Stimulated activated CD4-positive, alpha-beta T cell treated with anti-CD3 and anti-CD28 coated beads, Interleukin-1b, Interleukin-23, amount 100 ng/mL, for 1 hour (primary cell): ENCODE measurements at places on chromosomes 16 and 17.

DNA sequence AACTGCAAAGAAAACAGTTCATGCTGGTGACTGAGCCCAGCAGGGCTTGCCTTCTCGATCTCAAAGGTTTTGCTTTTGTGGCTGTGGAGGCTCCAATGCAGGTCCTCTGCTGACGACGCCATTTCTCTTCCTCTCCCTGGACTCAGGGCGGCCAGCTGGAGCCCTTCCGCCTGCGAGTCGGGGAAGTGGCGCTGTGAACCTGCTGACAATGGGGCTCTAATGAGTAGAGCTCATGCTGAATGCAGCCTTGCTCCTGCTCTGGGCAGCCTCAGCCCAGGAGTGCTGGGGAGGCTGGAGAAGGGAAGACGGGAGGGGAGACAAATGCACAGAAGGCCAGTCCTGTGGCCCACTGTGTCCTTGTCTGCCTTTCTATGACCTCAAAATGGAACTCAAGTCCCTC lies 43.8 kb downstream of the VAC14 start:
- DNase-seq, result no peak

GRCh38 chr16:56669840-56670619 lies 416 bp downstream of the MT1H start:
- no peak for DNase-seq

- no peak for DNase-seq
Observed at GRCh38 chr16:29982560-29983419, 9.1 kb downstream of the TAOK2 start.

- DNase-seq, result no peak
Observed at GRCh38 chr17:42709561-42709960, 27.2 kb downstream of the CNTNAP1 start.

DNA sequence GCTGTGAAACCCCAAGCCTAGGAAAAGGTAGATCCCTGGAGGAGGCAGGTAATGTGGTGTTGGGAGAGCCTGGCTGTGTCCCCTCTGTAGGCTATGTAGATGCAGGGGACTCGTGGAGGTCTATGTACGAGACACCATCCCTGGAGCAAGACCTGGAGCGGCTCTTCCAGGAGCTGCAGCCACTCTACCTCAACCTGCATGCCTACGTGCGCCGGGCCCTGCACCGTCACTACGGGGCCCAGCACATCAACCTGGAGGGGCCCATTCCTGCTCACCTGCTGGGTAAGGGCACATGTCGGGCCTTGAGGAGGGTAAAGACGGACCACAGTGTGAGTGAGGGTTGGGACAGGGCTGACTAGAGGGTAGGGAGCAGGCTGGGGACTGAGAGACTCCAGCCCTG lies 12.0 kb downstream of the ACE start:
- no peak for DNase-seq

GRCh38 chr16:81710596-81710995 lies 68.5 kb upstream of the PLCG2 start:
- DNase-seq, result no peak

GRCh38 chr16:81457326-81458133 lies 12.9 kb downstream of the CMIP start:
- DNase-seq, result no peak

GRCh38 chr16:35752012-35752772 lies 2292.8 kb downstream of the TP53TG3F start:
- DNase-seq, result no peak

- DNase-seq, result no peak
Observed at GRCh38 chr17:53724726-53725125, 98.0 kb upstream of the KIF2B start.

DNA sequence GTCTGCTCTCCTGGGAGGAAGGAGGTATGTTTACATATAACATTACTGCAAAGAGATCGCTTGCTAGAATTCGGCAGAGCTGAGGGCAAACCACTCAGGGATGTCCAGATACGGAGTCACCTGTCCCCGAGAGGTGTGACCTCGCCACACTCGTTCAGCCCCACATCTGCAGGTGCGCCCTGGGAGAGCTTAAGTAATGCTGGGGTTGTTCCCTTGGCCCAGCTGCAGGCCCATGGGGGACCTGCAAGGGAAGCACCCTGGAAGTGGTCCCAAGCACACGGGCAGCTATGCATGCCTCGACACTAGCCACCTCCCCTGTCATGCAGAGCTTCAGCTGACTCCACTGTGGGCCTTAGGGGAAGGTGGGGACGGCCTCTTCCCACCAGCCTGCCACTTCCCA lies 22.2 kb downstream of the USP22 start:
- DNase-seq, result no peak

GRCh38 chr16:81612351-81613163 lies 166.5 kb upstream of the PLCG2 start:
- no peak for DNase-seq

- no peak for DNase-seq
Observed at GRCh38 chr17:65173976-65174683, 37.0 kb downstream of the RGS9 start.

DNA sequence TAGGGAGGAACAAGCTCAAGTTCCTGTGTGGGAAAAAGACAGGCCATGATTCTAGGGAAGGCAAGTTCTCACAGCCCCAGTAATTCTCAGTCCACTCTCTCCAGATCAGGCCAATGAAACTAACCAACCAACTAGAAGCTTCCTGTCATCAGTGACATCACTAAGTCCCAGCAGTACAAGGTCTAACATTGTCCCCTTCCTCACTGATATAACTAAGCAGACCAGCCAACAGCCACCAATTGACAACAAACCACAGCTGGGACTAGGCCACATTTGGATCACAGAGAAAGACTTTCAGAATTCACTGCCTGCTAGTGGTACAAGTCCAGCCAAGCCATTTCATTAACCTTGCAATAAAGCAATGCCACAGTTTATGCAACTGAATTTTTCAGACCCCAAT lies 94.0 kb downstream of the CACNG1 start:
- DNase-seq, result no peak

DNA sequence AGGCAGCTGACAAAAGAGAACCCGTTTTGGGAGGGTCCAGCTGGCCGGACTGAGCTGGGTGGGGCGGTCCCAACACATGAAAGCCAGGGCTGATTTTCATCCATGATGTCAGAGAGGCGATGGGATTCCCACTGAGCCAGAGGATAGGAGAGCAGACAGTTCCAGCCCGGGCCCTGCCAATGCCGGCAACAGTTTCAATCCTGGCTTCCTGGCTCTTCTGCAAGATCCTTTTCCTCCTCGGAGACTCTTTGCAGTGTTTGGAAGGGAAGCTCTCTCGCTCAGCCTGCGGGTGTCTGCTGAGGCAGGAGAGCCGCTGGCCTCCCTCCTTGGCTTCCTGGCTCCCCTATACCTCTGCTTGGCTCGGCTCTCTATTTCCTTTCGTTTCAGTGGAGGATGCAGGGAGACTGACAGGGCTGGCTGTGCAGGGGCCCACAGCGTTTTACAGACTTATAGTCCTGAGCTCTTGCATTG lies 145.5 kb upstream of the SOX9 start:
- no peak for DNase-seq

DNA sequence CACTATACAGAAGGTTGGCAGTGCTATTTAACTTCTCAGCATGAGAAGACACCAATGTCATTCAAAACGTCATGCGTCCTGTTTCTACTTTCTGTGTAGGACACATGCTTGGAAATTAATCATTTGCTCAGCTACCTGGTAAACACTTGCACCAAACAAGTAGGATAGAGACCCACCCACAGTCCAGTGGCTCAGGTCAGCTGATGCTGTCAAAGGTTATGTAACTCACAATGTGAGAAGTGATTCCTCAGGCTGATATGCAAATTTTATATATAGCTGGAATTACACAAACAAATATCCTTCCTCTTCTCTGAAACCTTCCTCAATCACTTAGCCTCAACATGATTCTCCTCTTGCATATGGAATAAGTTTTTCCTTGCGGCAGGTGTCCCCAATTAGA lies 59.6 kb downstream of the ZZEF1 start:
- DNase-seq, result no peak

- no peak for DNase-seq
Observed at GRCh38 chr17:945672-946071, 33.9 kb downstream of the NXN start.

DNA sequence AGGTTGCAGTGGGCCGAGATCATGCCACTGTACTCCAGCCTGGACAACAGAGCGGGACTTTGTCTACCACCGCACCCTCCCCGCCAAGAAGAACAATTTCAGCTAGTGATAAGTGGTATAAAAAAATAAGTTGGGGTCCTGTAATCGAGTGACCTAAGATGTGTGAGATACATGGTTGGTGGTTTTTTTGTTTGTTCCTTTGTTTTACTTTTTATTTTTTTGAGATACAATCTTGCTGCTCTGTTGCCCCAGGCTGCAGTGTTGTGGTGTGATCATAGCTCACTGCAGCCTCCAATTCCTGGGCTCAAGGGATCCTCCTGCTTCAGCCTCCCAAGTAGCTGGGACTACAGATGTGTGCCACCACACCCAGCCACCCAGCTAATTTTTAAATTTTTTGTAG lies 58.7 kb downstream of the PITPNC1 start:
- no peak for DNase-seq

DNA sequence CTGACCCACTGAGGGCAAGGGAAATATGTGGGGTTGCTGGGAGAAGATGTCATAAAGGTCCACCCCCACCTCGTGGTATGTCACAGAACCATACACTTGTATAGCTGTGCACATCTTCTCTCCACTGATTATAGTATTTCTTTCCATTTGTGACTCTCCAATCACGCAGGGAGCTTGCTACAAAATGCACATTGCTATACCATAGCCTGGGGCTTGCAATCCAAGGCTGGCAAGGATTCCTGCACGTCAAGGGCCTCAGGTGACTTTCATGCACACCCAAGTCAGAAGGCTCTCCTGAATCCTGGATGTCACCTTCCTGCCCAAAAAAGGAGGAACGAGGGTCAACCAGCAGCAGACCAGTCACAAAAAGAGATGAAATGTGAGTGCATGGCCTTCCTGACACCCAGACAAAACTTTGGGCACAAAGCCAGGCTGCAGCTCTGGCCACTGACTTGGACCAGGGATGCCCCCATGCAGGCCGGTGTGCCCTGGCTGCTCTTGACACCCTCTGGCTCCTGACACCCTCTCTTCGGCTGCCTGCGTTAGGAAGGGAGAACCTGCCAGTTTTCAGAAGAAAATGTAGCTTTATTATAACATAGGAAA lies 12.1 kb downstream of the TBC1D26 start:
- no peak for DNase-seq
